ENCODE measurements at places on chromosomes 4 and X.

GRCh38 chrX:40933706-40934425, 151.4 kb upstream of the USP9X start:
- peak overlapping the region; percentile 67 for H3K4me3 ChIP-seq
- no peaks in the 10 kb centered on the region for H3K27me3 ChIP-seq
- H3K4me1 ChIP-seq: peaks cover 20% of the 10 kb centered on the region
- H3K36me3 ChIP-seq: no peaks in the 10 kb centered on the region
- peak overlapping the region; percentile 94 for H3K27ac ChIP-seq

GRCh38 chr4:78629991-78630541, 78.5 kb downstream of the ANXA3 start:
- no peak overlapping the region for H3K4me3 ChIP-seq
- H3K4me1 ChIP-seq: peaks cover 2% of the 10 kb centered on the region
- DNase-seq: no peak
- H3K36me3 ChIP-seq: no peaks in the 10 kb centered on the region
- H3K27me3 ChIP-seq: no peaks in the 10 kb centered on the region
- H3K27ac ChIP-seq: no peak overlapping the region

GRCh38 chr4:113847710-113848109, 86.2 kb upstream of the CAMK2D start:
- H3K27ac ChIP-seq: no peak overlapping the region
- H3K27me3 ChIP-seq: no peaks in the 10 kb centered on the region
- H3K36me3 ChIP-seq: no peaks in the 10 kb centered on the region
- DNase-seq: no peak
- peaks cover 3% of the 10 kb centered on the region for H3K4me1 ChIP-seq

DNA sequence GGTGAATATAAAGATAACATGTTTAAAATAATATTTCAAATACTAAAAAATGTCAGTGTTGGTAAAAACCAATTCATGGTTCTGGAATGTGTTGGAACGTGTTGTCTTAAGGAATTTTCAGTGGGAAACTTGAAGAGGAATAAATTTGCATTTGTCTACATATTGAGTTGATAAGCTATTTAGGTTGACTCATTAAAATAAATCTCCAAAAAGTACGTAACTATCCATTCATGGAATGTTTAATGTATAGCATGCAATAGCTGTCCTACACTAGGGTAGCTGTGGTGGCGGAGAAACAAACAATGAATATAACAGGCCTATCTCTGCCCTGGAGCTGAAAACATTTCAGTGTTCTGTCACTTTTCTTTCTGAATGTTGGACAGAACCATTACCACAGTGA, 20.3 kb downstream of the SHISA3 start:
- no peaks in the 10 kb centered on the region for H3K4me1 ChIP-seq
- H3K27ac ChIP-seq: no peak overlapping the region
- H3K4me3 ChIP-seq: no peak overlapping the region
- DNase-seq: no peak

- no peak overlapping the region for H3K4me3 ChIP-seq
- H3K4me1 ChIP-seq: no peaks in the 10 kb centered on the region
- no peaks in the 10 kb centered on the region for H3K27me3 ChIP-seq
- DNase-seq: no peak
- no peak overlapping the region for H3K27ac ChIP-seq
- H3K36me3 ChIP-seq: no peaks in the 10 kb centered on the region
These were observed 6.5 kb upstream of the SLITRK4 start for GRCh38 chrX:143642426-143642825.

DNA sequence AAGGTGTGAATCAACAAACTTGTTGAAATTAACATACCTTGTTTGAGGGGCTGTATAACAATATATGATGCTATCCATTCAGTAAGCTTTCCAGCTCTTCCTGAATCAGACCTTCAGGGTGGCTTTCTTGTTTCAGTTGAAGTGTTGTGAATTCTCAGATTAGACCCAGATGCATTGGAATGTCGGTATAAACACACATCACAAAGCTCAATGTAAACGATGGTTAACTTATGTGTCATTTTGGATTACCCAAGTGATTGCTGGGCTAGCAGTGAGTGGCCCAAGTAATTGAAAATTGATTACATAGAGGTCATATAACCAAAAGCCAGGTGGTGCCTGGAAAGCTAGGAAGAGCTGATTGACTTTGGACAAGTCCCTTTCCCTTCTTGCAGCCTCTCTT, 115.0 kb downstream of the SHROOM4 start:
- no peak overlapping the region for H3K27ac ChIP-seq
- H3K27me3 ChIP-seq: peaks cover 8% of the 10 kb centered on the region
- DNase-seq: no peak
- H3K4me3 ChIP-seq: no peak overlapping the region

- no peak for DNase-seq
- H3K4me3 ChIP-seq: no peak overlapping the region
- H3K27ac ChIP-seq: no peak overlapping the region
- no peaks in the 10 kb centered on the region for H3K4me1 ChIP-seq
- no peaks in the 10 kb centered on the region for H3K36me3 ChIP-seq
These were observed 79.5 kb downstream of the RASGEF1B start for GRCh38 chr4:81392164-81392563.

DNA sequence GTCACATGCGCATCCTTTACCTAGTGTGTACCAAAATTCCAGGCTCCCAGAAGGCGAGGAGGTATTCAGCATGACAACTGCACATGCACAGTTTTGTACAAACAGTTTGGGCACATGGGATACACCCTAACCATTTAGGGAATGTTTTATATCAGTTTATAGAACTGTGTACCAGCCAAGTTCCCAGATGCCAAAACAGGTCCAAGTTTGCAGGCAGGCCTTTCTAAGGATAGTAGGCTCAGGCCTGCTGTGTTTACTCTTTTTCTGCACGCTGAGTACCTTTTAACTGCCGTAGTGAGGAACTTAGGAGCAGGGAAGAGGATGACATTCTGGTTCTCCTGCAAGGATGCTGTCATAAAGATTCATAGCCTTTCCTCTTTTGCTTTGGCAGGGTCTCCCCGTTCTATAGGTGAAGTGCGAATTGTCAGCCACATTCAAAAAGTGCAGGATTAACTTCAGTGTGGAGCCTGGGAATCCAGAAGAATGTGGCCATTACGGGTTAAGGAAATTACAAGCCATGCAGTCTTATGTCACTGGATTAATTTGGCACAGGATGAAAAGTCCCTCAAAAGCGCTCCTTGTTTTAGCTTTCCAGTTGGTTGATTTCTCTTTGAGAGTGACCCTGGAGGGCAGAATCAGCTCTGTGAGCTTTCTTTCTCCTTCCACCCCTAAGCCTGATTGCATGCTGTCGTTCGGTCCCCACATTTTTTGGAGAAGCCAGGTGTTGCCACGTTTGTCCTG, 259.8 kb downstream of the ARHGAP10 start:
- DNase-seq: no peak
- H3K4me1 ChIP-seq: no peaks in the 10 kb centered on the region
- H3K27me3 ChIP-seq: no peaks in the 10 kb centered on the region
- H3K36me3 ChIP-seq: no peaks in the 10 kb centered on the region

DNA sequence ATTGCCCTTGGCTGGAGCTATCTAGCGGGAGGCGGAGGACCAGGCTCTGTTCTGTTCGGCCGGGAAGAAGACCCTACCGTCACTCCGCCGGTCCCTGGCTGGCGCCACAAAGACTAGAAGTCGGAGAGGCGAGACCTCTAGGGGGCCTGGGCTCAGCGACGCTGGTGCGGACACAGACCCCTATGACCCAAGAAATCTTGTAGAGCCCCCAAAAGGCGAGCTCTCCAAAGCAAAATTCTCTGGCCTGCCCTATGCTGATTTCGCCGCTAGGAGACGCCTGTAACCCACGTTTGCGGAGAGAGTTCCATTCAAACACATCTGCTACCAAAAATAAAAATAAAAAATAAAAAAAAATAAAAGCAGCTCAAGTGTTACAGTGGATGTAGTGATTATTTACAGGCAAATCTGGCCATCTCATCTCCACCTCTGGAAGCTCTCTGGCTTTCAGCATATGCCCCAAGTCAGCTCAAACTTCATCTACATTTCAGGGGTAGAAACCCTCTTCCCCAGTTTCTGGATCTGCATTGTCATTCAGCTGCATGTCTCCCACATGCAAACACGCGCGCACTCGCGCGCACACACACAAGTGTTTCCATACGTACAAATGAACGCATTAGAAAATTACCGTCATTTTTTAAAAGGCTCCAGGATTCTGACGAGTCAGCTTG, 2.4 kb upstream of the PCDH10 start:
- H3K4me3 ChIP-seq: no peak overlapping the region
- H3K27ac ChIP-seq: no peak overlapping the region
- DNase-seq: peak; percentile 52
- H3K4me1 ChIP-seq: peaks cover 18% of the 10 kb centered on the region

GRCh38 chrX:353566-354535, 32.9 kb downstream of the PPP2R3B start:
- DNase-seq: no peak
- H3K36me3 ChIP-seq: peaks cover 34% of the 10 kb centered on the region
- H3K4me1 ChIP-seq: peaks cover 21% of the 10 kb centered on the region
- H3K27me3 ChIP-seq: no peaks in the 10 kb centered on the region
- no peak overlapping the region for H3K4me3 ChIP-seq

- DNase-seq: no peak
- H3K27me3 ChIP-seq: no peaks in the 10 kb centered on the region
- peaks cover 85% of the 10 kb centered on the region for H3K4me1 ChIP-seq
- no peaks in the 10 kb centered on the region for H3K36me3 ChIP-seq
- H3K4me3 ChIP-seq: no peak overlapping the region
These were observed 872 bp upstream of the S100P start for GRCh38 chr4:6692806-6693205.

DNA sequence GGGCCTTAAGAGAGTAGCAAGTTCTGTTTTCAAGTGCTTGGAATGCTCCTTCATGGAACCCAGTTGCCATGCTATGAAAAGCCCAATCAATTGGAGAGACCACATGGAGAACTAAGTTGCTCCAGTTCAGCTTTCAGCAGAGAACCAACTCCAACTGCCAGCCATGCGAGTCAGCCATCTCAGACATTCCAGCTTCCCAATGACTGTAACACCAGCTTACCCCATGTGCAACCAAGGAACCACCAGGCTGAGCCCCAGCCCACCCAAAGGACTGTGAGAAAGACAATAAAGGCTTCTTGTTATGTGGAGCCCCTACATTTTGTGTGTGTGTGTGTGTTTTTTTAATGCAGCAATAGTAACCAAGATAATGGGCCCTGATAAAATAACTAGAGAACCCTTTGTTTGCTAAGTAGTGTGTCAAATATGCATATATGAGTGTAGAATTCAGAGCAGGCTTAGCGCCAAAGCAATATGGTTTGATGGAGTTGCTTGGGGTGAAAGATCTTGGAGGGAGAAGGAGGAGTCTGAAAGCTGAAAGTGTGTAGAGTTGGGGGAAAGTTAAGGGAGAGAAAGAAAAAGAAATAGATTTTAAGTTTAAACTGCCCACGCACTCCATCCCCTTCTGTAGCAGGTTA, 35.0 kb upstream of the CCKAR start:
- H3K27ac ChIP-seq: no peak overlapping the region
- no peaks in the 10 kb centered on the region for H3K4me1 ChIP-seq
- peaks cover 3% of the 10 kb centered on the region for H3K27me3 ChIP-seq
- H3K4me3 ChIP-seq: no peak overlapping the region

GRCh38 chrX:19332983-19333382, 10.7 kb upstream of the PDHA1 start:
- H3K27ac ChIP-seq: no peak overlapping the region
- no peak for DNase-seq
- H3K36me3 ChIP-seq: no peaks in the 10 kb centered on the region
- H3K27me3 ChIP-seq: no peaks in the 10 kb centered on the region

GRCh38 chrX:124239911-124240310, 92.5 kb upstream of the TEX13D start:
- DNase-seq: peak; percentile 73
- H3K27me3 ChIP-seq: no peaks in the 10 kb centered on the region
- peaks cover 60% of the 10 kb centered on the region for H3K4me1 ChIP-seq
- peak overlapping the region; percentile 41 for H3K4me3 ChIP-seq

- no peak overlapping the region for H3K27ac ChIP-seq
- H3K36me3 ChIP-seq: no peaks in the 10 kb centered on the region
- H3K4me3 ChIP-seq: no peak overlapping the region
- no peaks in the 10 kb centered on the region for H3K27me3 ChIP-seq
- no peaks in the 10 kb centered on the region for H3K4me1 ChIP-seq
- no peak for DNase-seq
These were observed 33.3 kb upstream of the GALNT7 start for GRCh38 chr4:173135241-173135847.

DNA sequence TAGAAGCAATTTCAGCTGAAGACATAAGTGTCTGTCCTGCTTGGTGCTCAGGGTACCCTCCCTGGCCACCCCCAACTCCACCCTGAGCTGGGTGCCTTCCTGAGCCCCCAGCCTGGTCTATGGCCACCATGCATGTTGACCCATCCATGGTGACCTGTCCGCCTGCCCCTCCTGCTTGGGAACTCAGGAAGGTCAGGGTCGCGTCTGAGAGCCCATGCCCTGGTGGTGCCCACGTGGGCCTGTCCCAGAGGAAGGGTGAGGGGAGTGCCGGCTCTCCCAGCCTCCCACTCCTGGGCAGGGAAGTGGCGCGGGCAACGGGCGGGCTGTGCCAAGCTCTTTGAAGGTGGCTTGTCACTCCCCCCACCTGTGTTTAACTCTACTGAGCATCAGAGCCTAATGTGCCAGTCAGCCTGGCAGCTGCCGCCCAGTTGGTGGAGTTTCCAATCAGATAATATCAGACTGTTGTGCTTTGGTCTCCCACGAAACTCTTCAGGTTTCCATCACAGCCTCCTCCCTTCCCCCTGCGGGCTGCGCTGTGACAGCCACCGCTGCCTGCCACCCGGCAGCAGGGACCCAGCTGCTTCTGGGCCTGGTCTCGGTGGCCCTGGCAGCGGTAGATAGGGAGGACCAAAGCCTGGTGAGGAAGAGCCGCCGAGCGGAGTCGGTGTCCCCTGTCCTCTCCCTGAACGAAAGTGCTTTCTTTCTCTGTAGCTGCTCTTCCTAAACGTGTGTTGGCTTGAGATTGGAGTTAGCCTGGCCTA, 4.8 kb downstream of the SH3BP2 start:
- no peaks in the 10 kb centered on the region for H3K27me3 ChIP-seq
- H3K36me3 ChIP-seq: peaks cover 2% of the 10 kb centered on the region
- H3K4me1 ChIP-seq: peaks cover 62% of the 10 kb centered on the region
- H3K4me3 ChIP-seq: peak overlapping the region; percentile 78
- H3K27ac ChIP-seq: peak overlapping the region; percentile 84

DNA sequence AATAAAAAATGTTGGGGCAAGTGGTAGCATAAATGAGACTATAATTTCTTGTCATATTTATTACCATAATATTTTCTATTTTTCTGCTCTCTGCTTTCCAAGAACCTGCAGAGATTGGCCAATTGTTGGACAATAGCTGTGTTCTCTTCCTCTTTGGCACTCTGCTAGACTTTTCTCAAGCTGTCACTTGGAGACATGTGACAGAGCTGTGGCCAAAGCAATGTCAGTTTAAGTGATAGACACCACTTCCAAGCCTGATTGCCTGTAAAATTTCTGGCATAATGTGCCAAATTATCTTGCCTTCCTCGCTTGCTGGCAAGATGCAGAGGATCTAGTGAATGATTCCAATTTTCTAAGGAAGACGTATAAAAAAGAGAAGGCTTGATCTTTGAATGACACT, 162.2 kb upstream of the NDST4 start:
- no peaks in the 10 kb centered on the region for H3K27me3 ChIP-seq
- H3K4me1 ChIP-seq: peaks cover 3% of the 10 kb centered on the region
- no peak overlapping the region for H3K27ac ChIP-seq
- no peaks in the 10 kb centered on the region for H3K36me3 ChIP-seq

- no peaks in the 10 kb centered on the region for H3K36me3 ChIP-seq
- H3K4me1 ChIP-seq: no peaks in the 10 kb centered on the region
- H3K27ac ChIP-seq: no peak overlapping the region
- no peak for DNase-seq
These were observed 7.2 kb downstream of the GPRASP3 start for GRCh38 chrX:102727761-102728160.

- no peak for DNase-seq
- no peak overlapping the region for H3K27ac ChIP-seq
- H3K4me1 ChIP-seq: no peaks in the 10 kb centered on the region
- H3K27me3 ChIP-seq: no peaks in the 10 kb centered on the region
- H3K36me3 ChIP-seq: no peaks in the 10 kb centered on the region
These were observed 37.0 kb upstream of the NOCT start for GRCh38 chr4:138978600-138978999.

Measured in activated CD8-positive, alpha-beta T cell treated with anti-CD3 and anti-CD28 coated beads for 36 hours (primary cell).